Astrocyte (in vitro differentiated cells and primary cell): ENCODE measurements at places on chromosomes 7 and 10.

DNA sequence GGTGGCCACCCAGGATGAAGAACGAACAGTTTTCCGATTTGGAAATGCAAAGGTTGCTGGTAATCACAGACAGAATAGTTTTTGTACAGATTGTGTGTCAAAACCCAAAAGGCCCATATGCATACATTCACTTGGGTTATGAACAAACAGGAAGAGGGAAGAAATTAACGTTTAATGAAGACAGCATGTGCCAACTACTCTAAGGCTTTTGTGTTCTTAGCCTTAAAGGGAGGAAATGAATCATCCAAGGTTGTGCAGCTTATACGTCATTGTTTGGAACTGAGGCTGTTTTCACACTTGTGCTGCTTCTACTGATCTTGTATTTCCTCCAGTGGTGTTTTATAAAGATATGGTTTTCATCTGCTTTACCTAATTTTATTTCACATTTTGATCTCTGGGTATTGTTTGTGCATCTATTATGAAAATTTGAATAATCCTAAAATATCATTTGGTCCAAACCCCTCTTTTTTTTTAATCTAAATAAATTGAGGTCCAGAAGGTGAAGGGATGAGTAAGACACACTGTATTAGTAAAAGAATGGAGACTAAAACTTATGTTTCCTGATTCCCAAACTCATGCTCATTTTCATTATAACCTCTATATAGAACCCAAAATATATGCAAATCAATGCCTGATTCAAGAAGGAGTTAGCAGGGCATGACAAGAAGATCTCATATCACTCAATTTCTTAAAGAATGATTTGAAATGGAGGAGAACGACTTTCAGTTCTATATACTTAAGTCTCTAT lies 373.1 kb downstream of the THSD7A start:
- peak; percentile 88 for DNase-seq

DNA sequence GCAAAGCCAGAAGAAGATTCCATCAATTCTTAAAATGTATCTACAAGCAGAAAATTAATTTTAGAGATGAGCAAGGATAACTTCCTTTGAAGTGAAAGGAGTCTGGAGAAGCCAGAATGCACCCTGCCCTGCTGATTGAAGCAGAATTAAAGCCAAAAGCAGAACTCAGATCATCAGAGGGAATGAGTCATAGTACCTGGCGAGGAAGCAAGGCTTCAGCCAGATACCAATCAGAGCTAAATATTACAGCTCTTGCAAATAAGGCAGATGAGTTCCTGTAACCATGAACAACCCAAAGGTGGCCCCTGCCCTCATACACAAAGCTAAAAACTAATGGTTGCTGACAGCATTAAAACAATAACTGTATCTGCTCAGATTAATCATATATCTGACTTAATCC lies 10.4 kb downstream of the HTR7 start:
- DNase-seq: peak; percentile 80

DNA sequence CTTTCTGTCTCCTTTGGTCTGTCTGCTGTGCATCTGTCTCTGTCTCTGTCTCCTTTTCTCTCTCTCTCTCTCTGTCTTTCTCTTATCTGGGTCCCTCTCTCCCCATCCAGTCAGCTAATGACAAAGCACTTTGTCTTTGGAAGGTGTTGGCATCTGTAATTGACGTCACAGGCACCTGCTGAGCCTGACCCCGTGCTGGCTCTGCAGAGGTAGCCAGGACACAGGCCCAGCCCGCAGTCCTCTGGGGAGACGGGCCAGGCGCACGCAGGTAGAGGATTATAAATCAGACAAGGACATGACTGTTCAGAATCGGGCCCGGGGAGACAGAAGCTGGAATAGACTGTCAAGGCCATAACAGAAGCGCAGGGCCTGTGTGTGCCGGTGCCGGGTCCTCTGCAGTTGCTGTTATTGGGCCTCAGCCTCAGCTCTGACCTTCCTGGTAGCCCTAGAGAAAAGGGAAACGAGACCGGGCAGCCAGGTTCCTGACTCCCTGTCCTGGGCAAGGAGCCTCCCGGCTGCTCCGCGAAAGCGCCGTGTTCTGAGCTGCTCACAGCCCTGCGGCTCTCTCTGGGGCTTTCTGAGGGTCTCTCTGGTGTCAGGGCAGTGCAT lies 10.7 kb upstream of the PSMG3 start:
- no peak for DNase-seq

GRCh38 chr10:83289373-83289772 lies 849.9 kb upstream of the GHITM start:
- no peak for DNase-seq

DNA sequence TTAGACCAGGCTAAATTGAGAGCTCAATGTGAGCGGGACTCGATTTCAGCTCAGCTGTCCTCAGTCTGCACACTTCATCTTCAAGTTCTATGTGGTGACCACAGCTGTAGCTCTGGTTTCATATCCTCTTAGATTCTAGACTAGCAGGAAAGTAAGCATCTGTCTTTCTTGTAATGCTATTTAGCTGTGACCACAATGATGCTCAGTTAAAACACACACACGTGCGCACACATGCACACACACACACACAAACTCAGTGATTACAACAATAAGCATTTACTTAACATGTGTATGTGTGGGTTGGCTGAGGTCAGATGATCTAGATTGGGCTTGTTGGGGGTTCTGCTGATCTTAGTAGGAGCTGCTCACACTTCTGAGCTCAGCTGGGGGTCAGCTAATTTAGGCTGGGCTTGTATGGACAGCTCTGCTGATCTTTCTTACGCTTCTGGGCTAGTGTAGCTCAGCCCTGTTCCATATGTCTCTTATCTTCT lies 82.5 kb downstream of the ZNF365 start:
- peak; percentile 32 for DNase-seq

- DNase-seq: no peak
Observed at GRCh38 chr10:37285063-37285462, 159.7 kb downstream of the ANKRD30A start.

GRCh38 chr7:46942574-46942973 lies 639.3 kb downstream of the TNS3 start:
- no peak for DNase-seq

DNA sequence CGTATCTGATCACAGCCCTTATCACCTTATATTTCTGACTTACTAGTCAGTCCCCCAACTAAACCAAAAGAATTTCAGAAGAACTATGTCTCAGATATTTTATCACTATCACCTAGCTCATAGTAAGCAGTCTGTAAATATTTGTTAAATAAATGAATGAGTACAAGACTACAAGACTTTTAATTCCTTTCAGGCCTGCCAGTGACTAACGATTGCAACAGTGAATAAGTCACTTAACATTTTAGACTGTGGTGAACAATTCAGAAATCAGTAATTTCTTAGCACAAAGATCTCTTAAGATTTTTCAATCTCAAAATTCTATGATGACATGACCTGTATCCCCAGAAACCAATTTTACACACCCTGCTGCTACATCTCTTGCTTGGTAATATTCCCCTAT lies 162.2 kb downstream of the IMMP2L start:
- DNase-seq: no peak

GRCh38 chr7:39919646-39920045 lies 30.4 kb upstream of the CDK13 start:
- DNase-seq: no peak

DNA sequence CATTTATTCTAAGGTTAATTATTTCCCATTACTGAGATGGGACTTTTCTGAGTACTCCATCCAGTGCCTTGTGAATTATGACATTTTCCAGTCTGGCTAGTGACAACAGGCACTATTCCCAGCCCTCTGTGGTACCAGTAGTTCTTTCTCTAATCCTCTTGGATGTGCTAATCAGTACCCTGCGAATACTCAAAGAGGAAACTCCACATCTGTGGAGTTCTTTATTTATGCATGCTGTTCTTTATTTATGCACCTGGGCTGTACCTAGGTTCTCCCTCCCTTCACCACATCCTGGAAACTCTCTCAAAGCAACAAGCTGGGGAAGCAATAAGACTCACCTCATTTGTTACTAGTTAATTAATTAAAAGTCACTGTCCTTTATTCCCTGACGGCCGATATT lies 83.5 kb downstream of the TSPAN12 start:
- no peak for DNase-seq

DNA sequence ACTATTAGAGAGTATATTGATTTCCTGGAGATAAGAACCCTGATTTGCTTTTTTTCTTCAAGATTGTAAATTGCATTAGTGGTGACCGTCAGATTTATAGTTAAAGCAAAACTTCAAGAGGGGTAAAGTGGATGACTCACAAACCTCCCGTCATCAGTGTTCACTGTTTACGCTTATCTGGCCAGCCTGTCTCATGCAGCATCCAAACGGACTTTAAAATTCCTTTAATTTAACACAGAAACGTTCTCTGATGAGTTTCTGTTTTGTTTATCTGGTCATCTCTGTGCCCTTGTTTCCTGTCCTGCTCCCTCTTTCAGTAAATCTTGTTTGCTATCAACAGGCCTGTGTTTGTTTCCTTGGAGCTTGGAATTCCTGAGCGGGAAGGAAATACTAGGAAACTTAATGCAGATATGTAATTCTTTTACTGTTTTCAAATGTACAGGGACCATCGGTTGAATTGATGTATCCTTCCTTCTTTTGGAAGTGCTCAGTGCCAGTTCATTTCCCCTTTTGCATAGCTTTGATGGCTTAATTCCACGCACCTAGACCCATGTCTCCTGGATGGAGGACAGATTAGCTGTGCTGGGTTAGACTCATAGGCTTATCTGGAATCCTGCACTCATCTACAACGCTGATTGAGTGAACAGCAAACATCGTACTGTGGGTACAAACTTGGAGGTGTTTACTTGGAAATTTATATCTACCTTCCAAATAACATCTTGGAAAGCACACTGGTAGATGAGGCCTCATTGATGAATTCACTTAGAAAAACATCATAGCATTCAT lies 21.3 kb downstream of the PTPRE start:
- peak; percentile 80 for DNase-seq

- DNase-seq: peak; percentile 60
Observed at GRCh38 chr7:123770378-123770777, 21.6 kb upstream of the WASL start.

DNA sequence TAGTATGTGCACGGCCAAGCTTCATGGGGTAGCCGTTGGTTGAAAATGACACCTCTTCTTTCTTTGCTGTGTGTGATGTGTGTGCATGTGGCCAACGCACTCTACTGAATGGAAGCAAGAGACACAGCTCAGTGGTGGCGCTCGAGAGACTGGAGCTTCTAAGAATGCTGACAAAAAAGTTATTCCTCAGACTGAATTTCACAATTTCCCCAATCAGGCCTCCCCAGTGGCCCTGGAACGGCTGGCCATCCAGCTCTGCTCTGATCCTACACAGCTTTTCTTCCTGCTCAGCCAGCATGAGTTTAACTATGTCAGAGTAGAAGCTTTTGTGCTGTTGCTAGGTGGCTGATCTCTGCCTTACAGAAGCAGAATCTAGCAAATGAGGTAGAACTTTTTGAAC lies 186.7 kb upstream of the PLXDC2 start:
- peak; percentile 37 for DNase-seq

GRCh38 chr10:56537984-56538383 lies 176.9 kb upstream of the ZWINT start:
- peak; percentile 83 for DNase-seq

DNA sequence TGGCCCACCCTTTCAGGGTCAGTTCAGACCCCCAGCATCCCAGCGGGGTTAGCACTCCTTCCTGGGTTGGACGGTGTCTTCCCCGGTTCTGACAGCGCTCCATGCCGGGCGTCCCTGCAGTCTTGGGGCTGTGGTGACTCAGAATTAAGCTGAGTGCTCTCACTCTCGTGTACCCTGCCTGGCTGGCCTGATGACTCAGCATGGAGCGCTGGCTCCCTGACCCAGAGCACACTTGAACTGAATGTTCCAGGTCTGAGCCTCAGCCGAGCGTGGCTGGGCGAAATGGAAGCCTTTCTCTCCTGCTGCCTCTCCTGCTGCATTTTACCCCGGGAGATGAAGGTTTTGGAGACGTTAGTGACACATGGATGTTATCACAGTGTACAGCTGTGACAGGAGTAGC lies 7.1 kb downstream of the BAG3 start:
- peak; percentile 89 for DNase-seq

DNA sequence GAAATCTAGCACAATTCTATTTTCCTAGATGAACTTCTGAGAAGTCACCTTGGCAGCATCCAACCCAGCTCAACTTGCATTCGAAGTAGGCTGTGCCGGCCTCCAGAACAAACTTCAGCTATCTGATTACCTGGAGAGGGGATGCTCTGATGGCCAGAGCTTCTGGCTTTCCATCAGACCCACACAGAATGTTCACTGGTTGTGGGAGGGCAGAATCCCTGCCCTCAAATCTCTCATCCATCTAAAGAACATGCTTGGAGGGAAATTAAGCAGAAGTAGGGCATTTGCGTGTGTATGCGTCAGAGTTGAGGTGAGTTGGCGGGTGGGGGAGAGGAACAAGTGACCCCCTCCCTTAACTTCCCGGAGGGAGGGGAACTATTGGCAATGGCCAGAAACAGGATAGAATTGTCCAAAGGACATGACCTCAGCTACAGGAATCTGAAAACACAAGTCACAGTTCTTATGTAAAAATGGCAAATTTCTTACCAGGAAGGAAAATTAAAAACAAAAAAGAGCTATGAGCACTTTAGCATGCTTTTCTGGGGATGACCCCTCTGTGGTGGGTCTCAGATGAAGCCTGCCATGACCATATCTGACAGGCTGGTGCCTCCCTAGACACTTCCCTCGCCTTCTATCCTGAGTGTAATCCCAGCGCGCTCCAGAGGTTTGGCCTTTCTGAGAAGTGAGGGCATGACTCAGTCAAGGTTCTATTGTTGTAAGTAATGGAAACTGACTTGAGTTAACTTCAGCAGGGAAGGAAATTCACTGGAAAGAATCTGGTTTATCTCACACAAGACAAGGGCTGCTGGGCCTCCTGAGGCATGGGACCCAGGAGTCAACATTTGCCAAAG lies 278.8 kb downstream of the RPS24 start:
- peak; percentile 74 for DNase-seq

DNA sequence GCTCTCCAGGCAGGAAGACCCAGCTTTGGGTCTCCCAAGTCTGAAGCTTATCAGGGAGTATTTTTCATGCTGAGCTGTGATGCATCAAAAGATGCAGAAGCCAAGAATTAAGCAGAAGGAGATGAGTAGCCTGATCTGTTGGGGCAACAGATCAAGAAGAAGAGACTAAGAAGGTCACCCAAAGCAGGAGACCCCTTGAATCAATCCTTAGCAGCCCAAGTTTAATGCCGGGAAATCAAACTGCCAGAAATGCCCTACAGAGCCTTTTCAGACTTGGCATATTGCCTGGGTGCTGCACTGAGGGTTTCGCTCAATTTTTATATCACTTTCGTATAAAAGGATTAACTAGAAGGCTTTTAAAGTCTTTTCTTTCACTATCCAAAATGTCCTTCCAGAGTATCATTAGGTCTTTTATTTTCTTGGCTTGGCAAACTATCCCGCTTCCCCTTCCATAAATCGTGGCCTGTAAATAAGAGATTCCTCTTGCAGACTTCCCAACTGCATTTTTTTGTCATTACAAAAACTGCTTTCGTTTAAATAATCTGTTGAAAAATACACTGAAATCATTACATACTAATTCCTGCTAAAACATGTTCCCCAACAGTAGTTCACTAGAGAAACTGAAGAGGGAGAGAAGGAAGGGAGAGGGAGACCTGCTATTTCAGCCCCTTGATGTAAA lies 49.0 kb upstream of the STK17A start:
- DNase-seq: peak; percentile 60

- no peak for DNase-seq
Observed at GRCh38 chr7:1676550-1677078, 6.5 kb downstream of the ELFN1 start.

GRCh38 chr10:650441-650851 lies 39.0 kb downstream of the DIP2C start:
- DNase-seq: no peak

GRCh38 chr7:19958309-19958896 lies 185.0 kb upstream of the TMEM196 start:
- peak; percentile 93 for DNase-seq

GRCh38 chr10:127456122-127456521 lies 93.0 kb upstream of the NPS start:
- DNase-seq: no peak
